ENCODE measurements at places on chromosomes 13 and 19. TPM values are rescaled to one million over a fixed set of nuclear protein-coding genes. Genes with fewer than 3 reads are reported as not detected.

GRCh38 chr13:26811581-26811980 is 51.0 kb upstream of the GPR12 start:
- DNase-seq = no peak

DNA sequence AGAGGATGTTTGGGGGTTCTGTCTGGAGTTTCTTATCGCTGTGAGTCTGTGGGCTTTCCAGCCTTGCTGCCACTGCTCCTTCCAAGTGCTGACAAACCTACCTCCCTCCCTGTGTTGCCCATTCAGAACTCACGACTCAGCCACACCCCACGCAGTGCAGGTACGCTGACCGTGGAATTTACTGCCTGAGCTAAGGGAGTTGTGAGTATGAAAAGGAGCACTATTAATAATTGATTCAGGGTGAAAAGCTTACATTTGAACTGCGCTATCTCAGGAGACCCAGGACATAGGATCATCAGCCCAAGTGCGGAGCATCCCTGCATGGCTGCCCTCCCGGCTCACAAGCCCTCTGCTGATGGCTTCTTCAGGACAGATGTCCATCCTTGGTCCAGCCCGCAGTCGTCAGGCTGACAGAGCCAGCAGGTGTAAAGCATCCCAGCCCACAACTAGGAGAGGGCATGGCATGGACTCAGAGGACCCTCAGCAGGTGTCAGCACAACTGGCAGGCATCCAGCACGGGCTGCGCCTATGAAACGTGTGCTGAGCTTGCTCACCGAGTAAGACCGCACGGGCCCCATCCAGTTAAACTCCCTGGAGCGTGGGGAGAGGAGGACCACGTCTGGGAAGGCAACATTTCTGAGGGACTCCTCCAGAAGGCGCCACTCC is 244.0 kb downstream of the COL4A1 start:
- DNase-seq = no peak

- DNase-seq = no peak
Observed at GRCh38 chr13:52412128-52412527, 6.2 kb upstream of the THSD1 start.

Gene LENG1
- total RNA-seq = 3.4 TPM

Data from transverse colon (tissue), 4 donors.